Pancreas (tissue), 10 donors: ENCODE measurements at places on chromosomes 1 and 21. TPM values are rescaled to one million over a fixed set of nuclear protein-coding genes. Genes with fewer than 3 reads are reported as not detected.

DNA sequence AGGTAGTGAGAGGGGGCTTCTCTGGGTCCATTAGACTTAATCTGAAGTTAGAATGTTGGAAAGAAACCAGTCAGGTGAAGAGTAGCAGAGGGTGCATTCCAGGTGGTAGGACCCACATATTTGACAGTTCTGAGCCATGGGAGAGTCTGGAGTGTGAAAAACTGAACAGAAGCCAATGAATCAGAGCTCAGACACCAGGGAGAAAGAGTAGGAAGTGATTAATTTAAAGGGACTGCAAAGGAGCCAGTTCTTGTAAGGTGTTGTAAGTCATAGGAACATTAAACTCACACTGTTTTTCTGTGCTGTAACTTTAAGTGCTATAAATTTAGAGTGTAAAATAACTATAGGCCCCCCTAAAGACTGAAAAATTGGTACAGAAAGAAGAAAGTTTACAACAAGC, 5.9 kb upstream of the DHX9 start:
- H3K36me3 ChIP-seq: peaks cover 3% of the 10 kb centered on the region
- H3K27ac ChIP-seq: no peak overlapping the region
- no peak overlapping the region for H3K4me3 ChIP-seq
- H3K4me1 ChIP-seq: no peaks in the 10 kb centered on the region

DNA sequence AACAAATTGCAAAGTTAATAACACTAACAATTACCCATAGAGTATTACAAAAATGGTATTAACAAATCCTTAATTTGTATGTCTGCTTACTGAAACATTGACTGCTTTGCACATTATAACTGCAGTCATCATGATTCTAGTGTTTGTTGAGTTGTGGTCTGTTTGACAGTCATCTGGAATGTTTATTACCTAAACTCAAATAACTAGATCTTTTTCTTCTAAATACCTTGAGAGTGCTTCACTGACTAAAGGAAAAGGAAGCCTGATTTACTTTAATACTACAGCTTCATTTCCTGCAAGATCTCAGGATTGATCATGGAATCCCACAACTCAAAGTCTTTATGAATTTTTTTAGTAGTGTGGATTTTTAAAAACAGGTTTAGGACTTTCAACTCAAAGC, 70.0 kb downstream of the HMCN1 start:
- no peak overlapping the region for H3K27ac ChIP-seq
- H3K36me3 ChIP-seq: no peaks in the 10 kb centered on the region
- no peak overlapping the region for H3K4me3 ChIP-seq
- H3K4me1 ChIP-seq: no peaks in the 10 kb centered on the region
- no peaks in the 10 kb centered on the region for H3K27me3 ChIP-seq

GRCh38 chr1:162283657-162284056, 93.0 kb downstream of the SPATA46 start:
- H3K4me3 ChIP-seq: no peak overlapping the region
- no peaks in the 10 kb centered on the region for H3K27me3 ChIP-seq
- peaks cover 28% of the 10 kb centered on the region for H3K4me1 ChIP-seq
- H3K27ac ChIP-seq: peak overlapping the region; percentile 10
- no peaks in the 10 kb centered on the region for H3K36me3 ChIP-seq

GRCh38 chr1:111372336-111372965, 55.1 kb downstream of the OVGP1 start:
- no peaks in the 10 kb centered on the region for H3K27me3 ChIP-seq
- no peak overlapping the region for H3K27ac ChIP-seq
- no peak overlapping the region for H3K4me3 ChIP-seq
- no peaks in the 10 kb centered on the region for H3K36me3 ChIP-seq
- peaks cover 9% of the 10 kb centered on the region for H3K4me1 ChIP-seq

Gene VHLL
- polyA plus RNA-seq: 0.19 TPM

Gene PRRX1
- 2.1 TPM for polyA plus RNA-seq

Gene BSND
- polyA plus RNA-seq: 0.04 TPM
